Activated CD8-positive, alpha-beta T cell treated with anti-CD3 and anti-CD28 coated beads for 36 hours (primary cell): ENCODE measurements at places on chromosomes 4 and X. TPM values are rescaled to one million over a fixed set of nuclear protein-coding genes. Genes with fewer than 3 reads are reported as not detected.

PJA1 gene
- total RNA-seq, result 21.0 TPM

SOX3 gene
- total RNA-seq, result not detected

COL4A5 gene
- total RNA-seq, result not detected

DNA sequence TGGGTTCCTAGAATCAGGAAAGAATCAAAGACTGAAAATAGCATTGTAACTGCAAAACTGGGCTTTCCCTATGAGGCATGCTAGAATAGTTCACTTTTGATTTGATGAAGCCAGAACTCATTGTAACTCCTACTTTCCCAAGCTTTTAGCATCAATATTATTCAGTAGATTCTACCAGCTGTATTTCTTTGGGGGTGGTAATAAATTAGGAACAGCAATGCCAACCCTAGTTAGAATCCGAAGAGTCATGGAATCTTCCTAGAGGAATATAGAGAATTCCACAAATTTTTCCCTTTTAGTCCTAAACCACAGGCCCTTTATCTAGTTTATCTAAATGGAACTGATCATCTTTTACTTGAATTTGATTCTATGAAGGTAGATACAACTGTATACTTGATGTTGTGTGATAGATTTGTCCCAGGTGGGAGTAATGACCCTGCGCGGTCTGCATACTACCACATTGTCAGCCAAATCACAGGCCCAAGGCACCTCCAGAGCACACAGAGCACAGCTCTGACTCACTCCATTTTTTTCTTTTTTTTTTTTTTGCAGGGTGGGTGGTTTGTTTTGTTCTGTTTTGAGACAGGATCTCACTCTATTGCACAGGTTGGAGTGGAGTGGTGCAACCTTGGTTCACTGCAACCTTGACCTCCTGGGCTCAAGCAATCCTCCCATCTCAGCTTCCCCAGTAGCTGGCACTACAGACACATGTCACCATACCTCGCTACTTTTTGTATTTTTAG lies 66.6 kb downstream of the EDNRA start:
- DNase-seq, result no peak
- peaks cover 10% of the 10 kb centered on the region for H3K27me3 ChIP-seq
- no peak overlapping the region for H3K27ac ChIP-seq
- H3K36me3 ChIP-seq, result no peaks in the 10 kb centered on the region

DNA sequence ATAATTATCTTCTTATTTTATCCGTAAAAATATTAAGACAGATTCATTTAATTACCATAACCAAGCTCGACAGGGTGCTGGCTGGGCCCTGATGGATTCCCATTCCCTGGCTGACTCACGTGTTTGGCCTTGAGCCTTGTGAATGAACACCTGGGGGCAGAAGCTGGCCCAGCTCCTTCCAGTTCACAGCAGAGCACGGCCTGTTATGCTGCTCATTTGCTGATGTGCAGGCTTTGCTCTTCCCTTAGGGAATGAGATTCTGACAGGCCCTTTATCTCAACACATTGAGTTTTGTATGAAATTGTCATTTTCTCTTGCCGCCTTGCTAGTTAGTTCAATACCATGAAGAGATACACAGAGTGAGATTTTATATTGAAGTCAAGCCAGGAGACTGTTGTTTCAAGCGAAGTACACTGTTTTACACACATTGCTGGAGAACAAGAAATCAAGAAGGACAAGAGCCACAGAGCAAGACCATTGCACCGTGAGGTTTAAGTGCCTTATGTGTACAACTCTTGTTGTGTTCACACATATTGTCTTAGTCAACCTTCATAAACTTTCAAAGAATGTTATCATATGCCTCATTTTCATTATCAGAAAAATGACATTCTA lies 1583.3 kb downstream of the STIM2 start:
- H3K27ac ChIP-seq, result no peak overlapping the region
- H3K4me1 ChIP-seq, result no peaks in the 10 kb centered on the region
- H3K4me3 ChIP-seq, result no peak overlapping the region
- H3K36me3 ChIP-seq, result no peaks in the 10 kb centered on the region
- H3K27me3 ChIP-seq, result no peaks in the 10 kb centered on the region

DNA sequence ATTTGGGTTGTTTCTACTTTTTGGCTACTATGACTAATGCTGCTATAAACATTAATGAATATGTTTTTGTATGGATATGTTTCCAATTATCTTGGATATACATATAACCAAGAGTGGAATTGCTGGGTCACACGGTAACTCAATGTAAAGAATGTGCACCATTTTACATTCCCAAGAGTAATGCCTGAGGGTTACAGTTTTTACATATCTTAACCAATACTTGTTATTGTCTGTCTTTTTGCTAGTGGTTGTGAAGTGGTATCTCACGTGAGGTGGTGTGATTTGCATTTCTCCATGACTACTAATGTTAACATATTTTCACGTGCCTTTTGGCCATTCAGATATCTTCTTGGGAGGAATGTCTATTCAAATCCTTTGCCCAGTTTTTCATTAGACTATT lies 200.3 kb upstream of the MAB21L2 start:
- no peak for DNase-seq
- no peaks in the 10 kb centered on the region for H3K27me3 ChIP-seq
- peaks cover 7% of the 10 kb centered on the region for H3K36me3 ChIP-seq
- no peak overlapping the region for H3K4me3 ChIP-seq

GRCh38 chr4:163858515-163858914 lies 364.0 kb downstream of the TMA16 start:
- DNase-seq, result no peak
- no peaks in the 10 kb centered on the region for H3K36me3 ChIP-seq
- H3K27me3 ChIP-seq, result no peaks in the 10 kb centered on the region
- no peak overlapping the region for H3K4me3 ChIP-seq
- no peaks in the 10 kb centered on the region for H3K4me1 ChIP-seq

GRCh38 chr4:109125084-109125483 lies 177.4 kb downstream of the COL25A1 start:
- DNase-seq, result no peak
- no peaks in the 10 kb centered on the region for H3K4me1 ChIP-seq
- H3K27me3 ChIP-seq, result peaks cover 7% of the 10 kb centered on the region
- H3K27ac ChIP-seq, result no peak overlapping the region
- no peak overlapping the region for H3K4me3 ChIP-seq
- H3K36me3 ChIP-seq, result no peaks in the 10 kb centered on the region

DNA sequence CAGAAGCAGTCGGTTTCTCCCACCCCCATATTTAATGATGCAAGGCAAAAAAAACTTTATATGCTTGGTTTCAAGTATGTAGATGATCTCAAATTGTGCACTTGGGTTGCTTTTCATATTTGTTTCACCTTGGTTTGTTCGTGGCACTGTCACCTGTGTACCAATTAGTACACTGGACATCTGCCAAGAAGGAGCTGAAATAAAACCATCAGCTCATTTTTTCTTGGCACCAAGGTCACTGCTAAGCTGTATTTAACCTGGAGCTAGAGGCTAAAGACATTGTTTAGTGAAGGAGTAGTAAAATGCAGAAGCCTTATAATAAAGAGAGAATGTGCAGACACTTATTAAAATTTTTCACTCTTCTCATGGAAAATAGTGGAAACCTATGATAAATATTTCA lies 430.8 kb downstream of the ARHGAP24 start:
- H3K4me1 ChIP-seq, result no peaks in the 10 kb centered on the region
- H3K27me3 ChIP-seq, result no peaks in the 10 kb centered on the region
- H3K4me3 ChIP-seq, result no peak overlapping the region
- H3K27ac ChIP-seq, result no peak overlapping the region

DNA sequence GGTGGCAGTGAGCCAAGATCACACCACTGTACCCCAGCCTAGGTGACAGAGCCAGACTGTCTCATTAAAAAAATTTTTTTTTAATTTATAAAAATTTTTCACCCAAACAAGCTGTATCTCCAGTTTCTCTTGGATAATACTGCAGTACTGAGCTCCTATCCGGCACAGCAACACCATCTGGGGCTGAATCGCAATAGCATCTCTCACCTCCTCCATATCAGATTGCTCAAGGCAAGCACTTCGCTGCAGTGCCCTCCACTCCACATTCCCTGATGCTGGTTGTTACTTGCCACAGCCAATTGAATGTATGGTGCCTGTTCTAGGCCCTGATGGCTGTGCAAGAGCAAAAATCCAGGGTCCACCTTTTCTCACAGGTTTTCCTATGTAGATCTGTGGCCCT lies 69.3 kb upstream of the FAM241A start:
- no peaks in the 10 kb centered on the region for H3K4me1 ChIP-seq
- H3K27me3 ChIP-seq, result peaks cover 7% of the 10 kb centered on the region
- no peaks in the 10 kb centered on the region for H3K36me3 ChIP-seq
- no peak for DNase-seq
- H3K27ac ChIP-seq, result no peak overlapping the region

- H3K27me3 ChIP-seq, result no peaks in the 10 kb centered on the region
- H3K4me1 ChIP-seq, result peaks cover 6% of the 10 kb centered on the region
- peak overlapping the region; percentile 81 for H3K4me3 ChIP-seq
- no peaks in the 10 kb centered on the region for H3K36me3 ChIP-seq
Measured at GRCh38 chrX:18424482-18425198, 768 bp upstream of the CDKL5 start.

GRCh38 chrX:19152762-19153161 lies 30.5 kb upstream of the ADGRG2 start:
- H3K27me3 ChIP-seq, result no peaks in the 10 kb centered on the region
- no peak overlapping the region for H3K4me3 ChIP-seq
- no peak for DNase-seq
- no peaks in the 10 kb centered on the region for H3K36me3 ChIP-seq
- no peaks in the 10 kb centered on the region for H3K4me1 ChIP-seq
